ENCODE measurements at places on chromosomes 2 and 18. TPM values are rescaled to one million over a fixed set of nuclear protein-coding genes. Genes with fewer than 3 reads are reported as not detected.
A peak's percentile ranks its signal among the peaks of the same experiment; 100 is the strongest.

DNA sequence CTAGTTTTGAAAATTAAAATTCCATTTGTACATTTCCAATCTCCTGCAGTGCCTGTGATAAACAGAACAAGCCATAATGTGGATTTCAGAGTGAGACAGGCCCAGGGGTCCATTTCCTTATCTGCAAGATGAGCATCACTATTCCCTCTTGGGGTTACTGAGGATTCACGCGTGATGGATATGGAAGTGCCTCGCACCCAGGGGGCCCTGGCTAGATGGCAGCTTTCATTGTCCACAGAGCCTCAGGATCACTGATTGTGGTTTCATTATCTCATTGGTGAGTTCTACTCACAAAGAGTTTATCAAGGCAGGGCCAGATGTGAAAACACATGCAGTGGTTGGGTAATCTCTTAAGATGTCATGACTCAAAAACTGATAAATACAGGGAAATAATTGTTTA is 11.6 kb downstream of the CNGA3 start:
- H3K36me3 ChIP-seq = no peaks in the 10 kb centered on the region
- no peak for DNase-seq
- H3K27me3 ChIP-seq = peaks cover 3% of the 10 kb centered on the region
- no peak overlapping the region for H3K27ac ChIP-seq
- H3K4me1 ChIP-seq = no peaks in the 10 kb centered on the region

GRCh38 chr2:79389481-79389880 is 123.4 kb upstream of the CTNNA2 start:
- peaks cover 26% of the 10 kb centered on the region for H3K4me1 ChIP-seq
- H3K27me3 ChIP-seq = no peaks in the 10 kb centered on the region
- no peak overlapping the region for H3K27ac ChIP-seq
- H3K36me3 ChIP-seq = no peaks in the 10 kb centered on the region

DNA sequence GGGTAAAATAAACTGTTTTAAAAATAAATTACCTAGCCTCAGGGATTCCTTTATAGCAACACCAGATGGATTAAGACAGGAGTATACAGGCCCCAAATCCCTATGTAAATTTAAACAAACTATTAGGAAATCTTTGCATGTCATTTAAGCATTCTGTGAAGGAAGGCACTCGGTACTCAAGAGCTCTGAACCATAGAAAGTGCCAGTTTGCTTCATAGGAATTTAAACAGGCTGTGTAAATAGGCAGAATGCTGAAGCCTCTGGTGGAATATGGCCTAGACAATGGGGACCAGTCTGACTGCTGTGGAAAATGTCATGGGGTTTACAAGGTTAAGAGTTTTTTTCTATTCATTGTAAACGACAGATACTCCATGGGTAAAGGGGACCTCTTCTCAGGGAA is 377.4 kb downstream of the DLGAP1 start:
- H3K4me1 ChIP-seq = peaks cover 17% of the 10 kb centered on the region
- H3K27me3 ChIP-seq = no peaks in the 10 kb centered on the region

GRCh38 chr18:62287781-62288664 is 37.1 kb upstream of the TNFRSF11A start:
- H3K27ac ChIP-seq = peak overlapping the region; percentile 43
- DNase-seq = no peak
- no peaks in the 10 kb centered on the region for H3K27me3 ChIP-seq
- no peak overlapping the region for H3K4me3 ChIP-seq
- H3K36me3 ChIP-seq = peaks cover 10% of the 10 kb centered on the region

GRCh38 chr2:172423160-172423559 is 4.2 kb upstream of the ITGA6 start:
- no peak overlapping the region for H3K27ac ChIP-seq
- DNase-seq = no peak
- peaks cover 2% of the 10 kb centered on the region for H3K4me1 ChIP-seq

DNA sequence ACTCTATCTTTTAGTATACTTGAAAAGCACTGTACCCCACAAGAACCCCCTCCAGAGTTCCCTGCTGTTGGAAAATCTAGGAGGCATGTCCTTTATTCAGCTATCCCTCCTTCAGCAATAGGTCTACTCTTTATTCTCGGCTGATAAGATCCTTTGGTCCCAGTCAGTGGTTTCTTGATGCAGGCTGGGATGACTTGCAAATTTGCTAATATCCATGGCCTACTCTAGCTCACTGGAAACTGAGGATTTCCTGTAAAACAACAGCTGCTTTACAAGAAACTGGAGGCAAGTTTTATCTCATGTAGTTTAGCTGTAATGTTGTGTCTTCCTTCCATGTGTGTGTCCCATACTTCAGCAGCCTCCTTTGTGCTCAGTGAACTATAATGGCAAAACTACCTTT is 183.9 kb upstream of the SCN7A start:
- DNase-seq = no peak
- H3K27me3 ChIP-seq = no peaks in the 10 kb centered on the region
- H3K4me1 ChIP-seq = peaks cover 10% of the 10 kb centered on the region
- H3K36me3 ChIP-seq = peaks cover 1% of the 10 kb centered on the region

DNA sequence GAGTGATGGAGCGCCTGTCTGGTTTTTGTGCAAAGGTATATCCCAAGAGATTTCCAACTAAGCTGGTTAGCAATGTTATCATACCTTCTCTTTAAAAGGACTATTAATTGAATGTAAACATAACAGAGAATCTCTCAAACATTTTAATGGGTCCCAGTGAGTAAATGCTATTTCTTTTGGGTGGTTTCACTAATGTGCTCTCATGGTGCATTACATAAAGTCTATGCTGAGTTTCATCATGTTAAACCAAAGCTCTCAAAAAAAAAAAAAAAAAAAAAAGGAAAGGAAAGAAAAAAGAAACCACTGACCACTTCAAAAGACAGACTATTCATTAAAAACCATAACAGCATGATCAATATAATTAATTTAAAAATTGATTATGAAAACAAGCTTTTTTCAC is 119.1 kb upstream of the SCN1A start:
- H3K4me1 ChIP-seq = peaks cover 49% of the 10 kb centered on the region
- DNase-seq = no peak
- H3K27me3 ChIP-seq = no peaks in the 10 kb centered on the region
- no peak overlapping the region for H3K27ac ChIP-seq

The MAIP1 gene
- total RNA-seq = 20.4 TPM

The WNT10A gene
- total RNA-seq = not detected

The SPHKAP gene
- 0.07 TPM for total RNA-seq
